ENCODE measurements at places on chromosomes 2 and 18. TPM values are rescaled to one million over a fixed set of nuclear protein-coding genes. Genes with fewer than 3 reads are reported as not detected.

KCNG2 gene
- total RNA-seq = not detected

IL36A gene
- total RNA-seq = not detected

DSC3 gene
- total RNA-seq = under 0.01 TPM

CNDP1 gene
- not detected for total RNA-seq

DPYSL5 gene
- total RNA-seq = not detected

CSRNP3 gene
- total RNA-seq = not detected

PER2 gene
- 4.0 TPM for total RNA-seq

TRPM8 gene
- 19.9 TPM for total RNA-seq

RFX8 gene
- 10.8 TPM for total RNA-seq

CDCA7 gene
- total RNA-seq = 28.8 TPM

STARD6 gene
- 0.88 TPM for total RNA-seq

ITGB6 gene
- 0.10 TPM for total RNA-seq
